Head of caudate nucleus (tissue), 42 donors: ENCODE measurements at places on chromosomes 7 and 10.

DNA sequence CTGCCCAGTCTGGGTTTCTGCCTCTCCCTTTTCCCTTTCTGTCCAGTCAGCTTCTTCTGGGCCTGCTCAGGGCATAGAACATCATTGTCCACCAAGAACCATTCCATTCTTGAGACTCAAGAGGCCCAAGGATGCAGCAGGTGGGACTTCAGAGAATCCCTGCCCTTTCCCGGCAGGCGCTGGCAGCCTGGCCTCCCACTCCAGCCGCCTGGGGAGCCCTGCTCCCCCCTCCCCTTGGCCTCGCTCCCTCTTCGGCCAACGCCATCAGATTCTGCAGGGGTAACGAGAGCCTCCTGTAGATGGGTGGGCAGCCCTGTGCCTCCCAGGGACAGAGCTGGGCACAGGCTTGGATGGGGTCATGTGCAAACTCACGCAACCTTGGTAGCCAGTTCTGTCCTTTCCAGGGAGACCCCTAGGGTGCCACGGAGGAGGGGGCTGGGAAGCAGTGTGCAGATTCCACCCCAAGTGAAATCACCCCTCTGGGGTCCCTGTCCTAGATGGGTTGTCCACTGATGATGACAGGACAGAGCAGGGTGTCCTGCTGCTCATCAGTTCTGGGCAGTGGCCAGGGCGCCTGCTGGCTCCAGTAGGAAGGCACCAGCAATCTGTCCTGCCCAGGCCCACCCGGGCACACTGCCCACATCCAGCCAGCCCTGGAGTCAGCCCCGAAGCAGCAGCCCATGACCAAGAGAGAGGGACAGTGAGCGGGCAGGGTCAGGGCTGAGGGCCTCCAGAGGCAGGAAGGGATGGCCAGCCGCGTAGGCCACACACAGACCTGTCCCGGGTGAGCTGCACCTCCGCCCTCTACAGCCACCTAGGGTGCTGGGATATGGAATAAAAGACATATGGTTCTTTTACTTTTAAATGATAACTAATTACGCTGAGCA, 47.7 kb downstream of the RASGEF1A start:
- no peak for DNase-seq

GRCh38 chr7:96599288-96599936, 110.2 kb downstream of the SEM1 start:
- DNase-seq, result no peak

DNA sequence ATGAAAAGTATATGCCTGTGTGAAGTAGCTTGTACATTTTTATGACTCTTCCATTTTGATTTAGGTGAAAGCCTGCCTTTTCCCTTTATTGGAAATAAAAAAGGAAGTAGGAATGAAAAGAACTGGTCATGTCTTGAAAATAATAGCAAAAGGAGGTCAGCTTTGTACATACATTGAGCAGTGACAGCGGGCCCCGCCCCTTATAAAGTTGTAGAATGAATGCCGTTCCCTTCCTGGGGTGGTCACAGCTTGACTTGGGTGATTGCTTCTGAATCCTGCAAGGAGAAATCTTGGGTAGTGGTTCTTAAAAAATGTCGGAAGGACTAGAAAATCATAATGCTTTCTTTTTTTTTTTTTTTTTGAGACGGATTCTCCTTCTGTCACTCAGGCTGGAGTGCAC, 31.7 kb downstream of the CAMK1D start:
- no peak for DNase-seq

GRCh38 chr10:44416936-44417335, 32.0 kb upstream of the CXCL12 start:
- DNase-seq, result no peak

GRCh38 chr10:85671530-85671929, 695.1 kb downstream of the GRID1 start:
- no peak for DNase-seq

DNA sequence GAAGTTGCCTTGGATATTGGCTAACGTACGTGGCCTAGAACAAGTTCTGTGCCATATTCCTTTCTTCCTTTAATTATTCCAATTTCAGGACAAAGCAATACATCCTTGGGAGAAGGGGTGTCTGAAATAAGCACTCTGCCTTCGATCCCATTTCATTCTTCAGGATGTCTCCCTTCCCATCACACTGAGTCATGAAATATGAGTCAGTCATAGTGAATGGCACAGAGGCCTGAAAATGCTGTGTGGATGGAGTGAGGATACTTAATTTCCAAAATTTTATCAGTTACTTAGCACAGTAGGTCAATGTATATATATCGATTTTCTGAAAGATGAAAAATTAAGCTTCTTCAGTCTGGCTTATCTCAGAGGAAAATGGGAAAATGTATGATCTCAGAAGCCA, 19.5 kb downstream of the EVX1 start:
- DNase-seq, result no peak

DNA sequence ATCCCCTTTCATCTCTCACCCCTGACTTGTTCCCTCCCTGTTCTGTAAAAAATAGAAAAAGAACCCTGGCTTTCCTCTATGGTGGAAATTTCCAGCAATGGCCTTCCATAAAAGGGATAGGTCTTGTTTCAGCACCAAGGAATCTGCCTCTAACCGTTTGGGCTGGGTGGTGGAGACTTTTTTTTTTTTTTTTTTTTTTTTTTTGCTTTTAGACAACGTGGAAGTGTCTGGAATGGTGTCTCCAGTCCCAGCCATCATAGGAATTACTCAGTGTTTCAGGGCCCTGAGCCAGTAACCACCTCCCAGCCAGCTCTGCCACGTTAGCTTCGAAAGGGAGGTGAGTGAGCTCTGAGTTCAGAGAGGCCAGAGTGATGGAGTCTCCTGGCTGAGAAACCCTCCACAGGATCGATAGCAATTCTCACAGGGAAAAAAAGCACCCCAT, 97.3 kb upstream of the COL1A2 start:
- DNase-seq, result no peak

DNA sequence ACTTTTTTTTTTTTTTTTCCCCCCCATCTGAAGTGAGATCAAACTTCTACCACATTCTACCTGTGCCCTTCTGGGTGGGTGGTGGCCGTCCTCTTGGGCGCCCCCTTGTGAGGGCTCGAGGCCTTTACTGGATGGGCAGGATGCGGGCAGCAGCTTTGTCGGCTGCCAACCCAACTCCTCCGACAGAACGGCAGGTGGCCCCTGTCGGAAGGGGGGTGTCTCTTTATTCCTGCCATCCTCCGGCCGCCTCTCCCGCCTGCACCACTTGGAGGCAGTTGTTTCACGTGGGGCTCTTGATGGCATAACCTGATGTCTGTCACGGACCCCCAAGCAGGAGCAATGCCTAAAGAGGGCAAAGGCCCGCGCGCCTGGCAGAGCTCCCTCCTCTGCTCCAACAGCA, 31.0 kb downstream of the AMZ1 start:
- DNase-seq, result peak; percentile 61

DNA sequence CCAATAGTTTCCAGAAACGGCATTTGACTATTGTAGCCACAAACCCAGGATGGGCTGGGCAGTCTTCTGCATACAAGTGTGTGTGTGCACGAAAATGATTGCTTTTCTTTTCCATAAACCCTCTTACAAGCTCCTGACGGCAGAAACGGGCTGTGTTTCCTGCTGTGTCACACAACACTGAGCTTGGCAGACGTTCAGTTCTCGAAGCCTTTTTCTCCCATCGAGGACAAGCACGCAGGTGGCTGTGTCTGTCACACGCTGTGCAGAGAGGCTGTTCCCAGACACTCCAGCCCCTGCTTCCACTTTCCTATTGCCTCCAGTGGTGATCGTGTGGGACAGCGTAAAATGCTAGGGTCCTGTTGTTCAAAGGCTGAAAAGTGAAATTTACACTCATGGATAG, 32.1 kb downstream of the RBAK start:
- DNase-seq, result no peak

DNA sequence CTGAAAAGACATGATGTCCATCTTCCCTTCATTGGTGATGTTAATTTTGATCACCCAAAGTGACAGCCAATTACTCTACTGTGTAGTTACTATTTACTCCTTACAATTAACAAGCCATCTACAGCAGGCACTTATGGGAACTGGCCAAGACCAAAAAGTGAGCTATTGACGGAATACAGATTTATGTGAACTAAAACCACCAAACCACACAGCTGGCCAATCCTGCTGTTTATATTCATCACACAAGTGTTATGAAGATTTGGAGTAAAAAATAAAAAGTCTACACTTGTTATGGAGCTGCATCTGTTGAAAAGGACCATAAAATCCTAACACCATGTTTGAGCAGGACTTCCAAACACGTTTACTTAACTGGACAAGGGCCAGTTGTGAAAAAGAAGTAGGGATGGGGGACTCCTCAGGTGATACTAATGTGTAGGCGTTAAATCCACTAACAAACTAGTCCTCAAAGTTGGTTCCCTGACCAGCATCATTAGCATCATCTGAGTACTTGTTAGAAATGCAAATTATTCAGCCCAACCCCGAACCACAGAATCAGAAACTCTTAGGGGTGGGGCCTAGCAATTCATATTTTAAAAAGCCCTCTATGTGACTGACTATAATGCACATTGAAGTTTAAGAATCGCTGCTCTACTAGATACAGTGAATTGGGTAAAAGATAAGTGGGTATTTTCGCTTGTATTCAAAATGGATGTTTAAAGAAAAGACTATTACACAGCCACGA, 11.6 kb downstream of the MCMBP start:
- DNase-seq, result no peak

DNA sequence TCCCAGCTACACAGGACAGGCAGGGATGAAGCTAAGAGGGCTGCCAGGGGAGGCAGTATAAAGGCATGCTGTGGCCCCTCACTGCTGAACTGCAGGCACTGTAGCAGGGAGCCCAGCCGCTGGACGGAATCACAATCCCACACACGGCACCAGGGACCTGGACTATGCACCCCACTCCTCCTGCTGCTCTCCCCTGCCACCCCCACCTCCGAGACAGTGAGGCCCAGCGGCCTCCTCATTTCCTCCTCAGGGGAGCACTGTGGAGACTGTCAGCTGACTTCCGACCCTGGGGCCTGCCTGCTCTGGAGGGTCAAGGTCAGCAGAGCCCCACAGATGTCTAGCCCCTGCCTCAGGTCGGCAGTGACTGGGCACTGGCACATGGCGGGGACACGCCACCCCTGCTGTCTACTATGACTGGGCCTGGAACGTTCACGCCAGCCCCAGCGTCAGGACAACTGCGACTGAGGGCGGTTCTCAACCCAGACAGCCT, 92.7 kb downstream of the FAM53B start:
- no peak for DNase-seq

DNA sequence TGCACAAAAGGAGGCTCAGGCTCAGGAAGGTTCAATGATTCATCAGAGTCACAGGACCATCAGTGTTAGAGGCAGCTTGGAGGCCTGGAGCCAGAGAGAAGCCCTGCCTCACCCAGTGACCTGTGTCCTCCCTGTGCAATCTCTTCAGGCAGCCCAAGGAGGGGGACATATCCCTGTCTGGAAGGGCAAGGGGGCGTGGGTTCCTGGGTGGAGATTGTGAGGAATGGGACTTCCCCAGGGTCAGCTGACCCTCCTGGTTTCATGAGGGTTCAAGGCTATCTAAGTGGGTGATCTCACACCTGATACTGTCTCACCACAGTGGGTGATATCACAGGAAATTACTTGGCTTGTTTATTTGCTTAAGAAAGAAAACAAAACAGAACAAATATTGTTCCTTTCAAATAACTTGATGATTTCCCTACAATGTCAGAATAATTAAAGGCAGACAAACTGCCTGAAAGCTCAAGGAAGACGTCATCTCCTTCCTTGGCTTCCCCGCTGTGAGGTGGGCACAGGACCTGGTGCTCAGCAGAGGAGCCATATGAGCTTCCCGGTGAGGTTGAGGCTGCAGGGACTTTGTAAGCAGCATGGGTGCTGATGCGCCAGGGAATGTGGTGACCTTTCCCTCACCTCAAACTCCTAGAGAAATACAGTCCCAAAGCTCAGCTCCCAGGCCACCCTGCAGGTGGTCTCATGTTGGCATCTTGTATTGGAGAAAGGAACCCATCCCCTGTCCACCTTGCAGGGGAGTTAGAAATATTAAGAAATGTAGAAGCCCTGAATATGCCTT, 763.2 kb downstream of the GRID1 start:
- no peak for DNase-seq

- DNase-seq, result no peak
These were observed 127.1 kb upstream of the SVIL start for GRCh38 chr10:29761916-29762315.

DNA sequence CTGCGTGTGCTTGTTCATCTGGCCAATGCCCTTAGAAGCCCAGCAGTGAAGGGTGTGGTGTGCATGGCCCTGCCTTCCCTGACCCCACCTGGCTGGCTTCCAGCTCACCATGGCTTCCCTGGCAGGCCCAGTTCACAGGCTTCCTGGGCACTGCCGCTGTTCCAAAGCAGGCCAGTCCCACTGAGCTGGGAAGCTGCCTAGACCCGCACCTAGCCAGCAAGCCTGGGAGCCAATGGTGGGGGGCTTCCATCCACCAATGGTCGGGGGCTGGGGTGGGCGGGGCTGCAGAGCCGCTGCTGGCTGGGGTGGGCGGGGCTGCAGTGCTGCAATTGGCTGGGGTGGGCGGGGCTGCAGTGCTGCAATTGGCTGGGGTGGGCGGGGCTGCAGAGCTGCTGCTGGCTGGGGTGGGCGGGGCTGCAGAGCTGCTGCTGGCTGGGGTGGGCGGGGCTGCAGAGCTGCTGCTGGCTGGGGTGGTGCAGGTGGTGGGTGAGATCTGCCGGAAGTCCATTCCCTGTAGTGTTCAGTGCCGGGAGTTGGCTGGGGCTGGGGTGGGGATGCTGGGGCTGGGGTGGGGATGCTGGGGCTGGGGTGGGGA, 12.4 kb downstream of the CALY start:
- DNase-seq, result peak; percentile 66

DNA sequence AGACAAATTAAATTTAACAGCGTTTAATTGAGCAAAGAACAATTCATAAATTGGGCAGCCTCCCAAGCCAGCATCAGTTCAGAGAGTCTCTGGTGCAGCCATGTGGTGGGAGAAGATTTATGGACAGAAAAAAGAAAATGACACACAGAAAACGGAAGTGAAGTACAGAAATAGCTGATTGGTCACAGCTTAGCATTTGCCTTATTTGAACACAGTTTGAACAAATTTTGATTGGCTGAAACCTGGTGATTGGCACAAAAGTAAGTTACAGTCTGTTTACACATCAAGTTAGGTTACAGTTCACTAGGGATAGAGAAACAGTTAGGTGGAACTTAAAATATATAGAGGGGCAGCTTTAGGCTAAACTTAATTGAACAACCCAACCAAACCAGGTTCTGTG, 720.1 kb downstream of the TYW1 start:
- DNase-seq, result no peak

DNA sequence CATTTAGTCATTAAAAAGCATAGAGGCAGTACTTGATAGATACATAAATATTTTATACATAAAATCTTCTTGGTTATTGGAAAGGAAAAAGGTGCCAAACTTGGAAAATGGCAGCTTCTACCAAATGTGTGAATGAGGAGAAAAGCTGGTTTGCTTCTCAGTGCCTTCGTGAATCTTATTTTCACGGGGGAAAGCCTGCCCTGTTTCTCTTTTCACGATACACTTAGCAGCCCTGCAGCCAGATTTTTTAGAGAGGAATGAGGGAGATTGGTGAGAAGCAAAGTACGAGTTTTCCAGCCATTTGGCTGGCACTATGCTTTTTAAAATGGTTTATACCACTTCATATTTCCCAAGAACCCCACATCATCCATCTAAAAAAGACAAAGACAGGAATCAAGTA, 22.9 kb upstream of the C1QL3 start:
- DNase-seq, result no peak

- DNase-seq, result no peak
These were observed 651.0 kb upstream of the STEAP1 start for GRCh38 chr7:89503281-89503680.

GRCh38 chr10:109126016-109126415, 797.3 kb downstream of the XPNPEP1 start:
- DNase-seq, result no peak

GRCh38 chr7:23969443-23969842, 259.4 kb downstream of the STK31 start:
- no peak for DNase-seq

- DNase-seq, result no peak
These were observed 982 bp downstream of the IDI1 start for GRCh38 chr10:1047937-1048336.
